ENCODE measurements at places on chromosomes 7 and 10. TPM values are rescaled to one million over a fixed set of nuclear protein-coding genes. Genes with fewer than 3 reads are reported as not detected.

- DNase-seq: no peak
Measured at GRCh38 chr7:137325927-137326326, 17.6 kb downstream of the PTN start.

DNA sequence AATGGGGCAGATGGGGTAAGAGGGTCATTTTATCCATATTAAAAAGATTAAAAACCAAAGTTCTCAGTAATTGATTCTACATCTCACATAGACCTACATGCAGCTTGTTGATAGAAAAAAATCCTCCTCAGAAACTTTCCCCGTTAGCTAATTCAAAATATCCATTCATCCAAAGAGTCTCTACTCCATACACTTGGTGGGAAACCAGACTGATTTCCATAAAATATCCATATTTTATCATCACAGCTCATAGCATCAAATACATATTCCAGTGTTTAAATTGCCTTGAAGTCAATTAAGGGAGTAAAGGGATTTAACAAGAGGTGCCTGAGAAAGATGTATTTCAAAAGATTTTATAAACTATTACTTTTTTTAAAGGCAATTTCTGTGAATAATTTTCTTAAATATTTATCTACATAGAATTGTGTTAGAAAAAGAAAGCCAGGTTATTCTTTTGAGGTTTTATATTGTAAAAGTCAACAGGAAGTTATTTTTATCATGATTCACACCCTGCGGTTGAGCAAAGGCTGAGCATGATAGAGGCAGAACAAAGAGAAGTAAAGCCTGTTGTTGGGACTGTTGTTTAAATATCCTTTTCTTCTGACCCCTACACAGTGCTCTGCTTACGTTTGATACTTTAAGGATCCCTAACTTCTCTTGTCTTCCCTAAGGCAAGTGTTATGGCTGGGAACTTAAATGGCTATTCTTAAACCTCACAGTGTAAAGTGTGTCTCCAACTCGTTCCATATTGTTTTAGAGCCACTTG is 266.7 kb downstream of the PRKG1 start:
- DNase-seq: no peak

- peak; percentile 87 for DNase-seq
Measured at GRCh38 chr7:105224884-105225651, 163.7 kb downstream of the SRPK2 start.

DNA sequence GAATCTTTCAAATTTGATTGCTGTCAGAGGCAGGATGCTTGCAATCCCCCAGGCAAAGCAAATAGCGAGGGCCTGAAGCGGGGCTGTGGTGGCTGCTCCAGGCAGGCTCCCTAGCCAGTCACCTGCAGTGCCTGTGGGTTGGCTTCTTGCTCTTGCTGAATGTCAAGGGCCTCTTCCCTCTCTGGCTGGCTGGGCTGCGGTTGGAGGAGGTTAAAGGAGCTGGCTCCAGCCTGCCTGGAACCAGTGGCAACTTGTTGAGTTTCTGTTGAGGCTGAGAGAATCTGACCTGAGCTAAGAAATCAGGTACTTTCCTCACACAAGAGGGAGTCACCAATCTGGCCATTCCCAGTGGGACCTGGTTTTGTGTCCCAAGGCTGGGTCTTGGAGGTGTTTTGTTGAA is 134.7 kb downstream of the TMEM178B start:
- no peak for DNase-seq

DNA sequence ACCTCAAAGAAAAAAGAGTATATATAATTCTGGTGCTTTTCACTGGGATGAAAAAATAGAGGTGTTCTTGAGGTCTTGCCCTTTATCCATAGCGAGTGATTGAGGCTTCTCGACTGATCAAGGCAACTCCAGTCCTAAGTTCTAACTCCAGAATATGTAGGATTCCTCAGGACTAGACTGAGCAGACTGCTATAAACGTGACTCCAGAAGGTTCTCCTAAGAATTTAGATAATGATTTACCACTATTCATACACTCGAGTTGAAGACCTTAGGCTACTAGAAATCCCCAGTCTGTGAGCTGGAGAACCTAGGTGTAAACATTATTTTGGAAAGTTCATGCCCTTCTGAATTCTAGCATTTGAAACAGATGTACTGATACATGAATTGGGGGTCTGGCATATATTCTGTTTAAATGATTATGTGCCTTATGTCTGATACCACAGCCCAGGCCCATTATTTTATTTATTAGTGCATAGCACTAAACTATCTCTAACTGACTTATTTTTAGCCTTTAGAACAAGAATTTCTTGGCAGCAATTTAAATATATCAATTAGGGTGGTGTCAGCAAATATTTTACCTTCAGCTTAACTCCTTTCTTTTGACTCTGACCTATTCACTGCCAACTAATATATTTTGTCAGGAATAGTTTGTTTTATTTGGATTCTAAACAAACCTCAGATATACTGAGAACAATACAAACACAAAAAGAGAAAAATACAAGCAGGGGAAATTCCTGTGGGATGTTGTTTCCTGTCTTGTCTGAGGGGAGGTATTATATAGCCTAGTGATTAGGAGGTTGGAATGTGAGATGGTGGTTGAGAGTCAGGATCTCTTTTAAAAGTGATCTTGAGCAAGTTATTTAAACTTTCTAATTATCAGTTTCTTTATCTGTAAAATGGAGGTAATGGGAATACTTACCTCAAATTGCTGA is 75.8 kb downstream of the PODXL start:
- DNase-seq: peak; percentile 53

- DNase-seq: no peak
Measured at GRCh38 chr10:36256166-36256565, 614.1 kb upstream of the FZD8 start.

DNA sequence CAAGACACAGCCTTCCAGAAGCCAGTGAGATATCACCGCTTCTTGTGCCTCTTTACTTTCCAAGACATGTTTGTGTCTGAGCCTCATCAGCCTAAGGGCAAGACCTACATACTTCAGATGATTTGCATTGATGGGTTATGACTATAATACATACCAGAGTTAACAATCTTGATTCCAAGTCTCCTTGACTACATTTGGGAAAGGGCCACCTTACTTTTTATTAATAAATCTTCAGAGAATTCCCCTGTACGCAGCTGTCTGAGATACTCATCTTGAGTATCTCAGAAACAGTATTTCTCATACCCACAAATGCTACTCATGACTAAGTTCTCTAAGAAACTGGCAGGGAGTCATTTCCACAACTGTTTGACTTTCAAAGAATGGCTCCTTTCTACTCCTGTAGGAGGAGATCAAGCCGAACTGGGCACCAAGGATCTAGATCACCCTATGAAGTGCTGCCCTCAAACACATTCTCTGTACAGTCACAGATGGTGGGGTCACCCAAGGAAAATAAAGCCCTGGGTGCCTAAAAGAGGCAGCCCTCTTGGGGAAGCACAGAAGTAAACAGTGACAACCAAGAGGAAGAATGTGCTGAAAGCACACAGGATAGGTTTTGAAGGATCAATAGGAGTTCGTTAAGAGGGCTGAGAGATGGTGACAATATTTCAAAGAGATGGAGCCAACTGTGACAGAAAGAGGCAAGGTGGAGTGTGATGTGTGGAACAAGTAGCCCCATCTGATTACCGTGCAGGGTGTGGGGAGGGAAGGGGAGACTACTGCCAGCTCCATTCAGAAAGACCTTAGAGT is 138.9 kb downstream of the JAZF1 start:
- DNase-seq: no peak

DNA sequence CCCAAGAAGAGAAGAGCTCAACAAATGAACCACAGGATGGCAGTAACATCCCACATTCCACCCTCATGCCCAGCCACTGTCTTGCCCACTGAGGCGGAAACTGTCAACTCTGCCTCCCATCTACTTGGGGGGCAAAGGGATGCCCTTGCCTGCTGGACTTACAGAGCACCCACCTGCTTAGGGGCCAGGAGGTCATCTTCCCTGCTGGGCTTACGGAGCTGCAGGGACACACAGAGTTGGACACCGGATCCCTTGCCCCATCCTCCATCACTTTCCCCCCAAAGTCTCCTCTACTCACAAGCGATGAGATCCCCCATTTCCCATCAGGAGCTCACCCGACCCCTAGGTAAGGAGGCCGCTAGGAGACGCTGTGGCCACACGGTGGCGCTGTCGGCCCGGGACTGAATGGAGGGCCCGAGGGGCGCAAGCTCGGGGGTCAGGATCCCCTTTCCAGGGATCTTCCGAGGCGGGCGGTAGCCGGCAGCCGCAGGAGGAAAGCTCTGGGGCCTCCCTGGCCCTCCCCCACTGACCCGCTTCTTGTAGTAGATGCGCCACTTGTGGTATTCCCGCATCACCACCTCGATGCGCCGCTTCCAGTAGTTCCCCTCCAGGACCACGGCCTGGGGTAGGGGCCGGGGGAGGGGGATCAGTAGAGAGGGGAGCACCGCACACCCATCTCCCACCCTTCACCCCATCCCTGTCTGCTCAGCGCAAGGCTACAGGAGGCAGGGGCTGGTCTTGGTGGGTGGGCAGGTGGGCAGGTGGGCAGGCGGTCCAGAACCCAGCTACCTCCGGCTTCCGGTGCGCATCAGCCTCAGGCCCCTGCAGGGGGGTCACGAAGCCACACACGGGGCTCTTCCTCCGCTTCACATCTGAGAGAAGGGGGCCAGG is 17.3 kb downstream of the MLXIPL start:
- no peak for DNase-seq

DNA sequence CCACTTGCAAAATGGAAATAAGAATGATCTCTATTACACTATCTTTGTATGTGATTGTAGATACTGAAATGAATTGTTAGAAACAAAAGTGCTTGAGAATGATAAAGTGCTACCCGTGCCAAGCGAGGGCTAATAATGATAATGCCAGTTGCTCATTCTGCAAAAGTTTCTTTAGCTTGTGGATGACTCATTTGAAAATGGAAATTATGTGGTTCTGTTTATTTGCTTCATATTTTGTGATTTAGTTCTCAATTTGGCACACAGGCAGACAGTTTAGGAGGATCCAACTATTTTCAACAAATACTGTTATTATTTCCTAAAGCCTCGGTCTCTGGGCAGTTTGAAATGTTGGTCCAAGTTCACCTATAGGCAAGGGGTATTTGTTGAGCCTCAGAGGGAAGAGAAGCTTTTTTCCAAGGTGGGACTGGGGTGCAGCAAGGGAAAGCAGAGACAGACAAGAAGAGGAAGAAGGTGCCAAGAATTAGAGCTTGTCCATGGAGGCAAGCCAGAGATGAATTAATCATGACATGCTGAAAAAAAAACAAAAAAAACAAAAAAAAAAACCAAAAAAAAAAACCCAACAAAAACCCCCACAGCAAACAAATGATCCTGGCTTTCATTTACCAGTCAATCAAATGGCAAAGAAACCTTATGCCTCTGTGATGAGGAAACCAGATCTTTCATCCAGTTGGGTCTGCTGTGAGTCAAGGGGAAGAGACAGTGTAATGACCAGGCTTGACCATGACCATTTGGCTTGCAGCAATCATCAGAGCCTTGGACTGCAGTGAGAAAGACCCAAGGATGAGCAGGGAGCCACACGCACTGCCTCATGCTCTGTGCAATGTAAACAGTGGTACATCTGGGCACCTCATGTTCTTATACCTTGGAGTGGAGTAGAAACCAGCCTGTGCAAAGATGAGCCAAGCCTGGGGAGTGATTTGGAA is 285.0 kb upstream of the HABP2 start:
- no peak for DNase-seq

GRCh38 chr7:66362136-66362535 is 157.0 kb downstream of the TPST1 start:
- DNase-seq: no peak

The CRHR2 gene
- not detected for total RNA-seq

The RAPGEF5 gene
- total RNA-seq: 8.3 TPM
